Osteoblast (primary cell): ENCODE measurements at places on chromosomes 12 and 14. TPM values are rescaled to one million over a fixed set of nuclear protein-coding genes. Genes with fewer than 3 reads are reported as not detected.

DNA sequence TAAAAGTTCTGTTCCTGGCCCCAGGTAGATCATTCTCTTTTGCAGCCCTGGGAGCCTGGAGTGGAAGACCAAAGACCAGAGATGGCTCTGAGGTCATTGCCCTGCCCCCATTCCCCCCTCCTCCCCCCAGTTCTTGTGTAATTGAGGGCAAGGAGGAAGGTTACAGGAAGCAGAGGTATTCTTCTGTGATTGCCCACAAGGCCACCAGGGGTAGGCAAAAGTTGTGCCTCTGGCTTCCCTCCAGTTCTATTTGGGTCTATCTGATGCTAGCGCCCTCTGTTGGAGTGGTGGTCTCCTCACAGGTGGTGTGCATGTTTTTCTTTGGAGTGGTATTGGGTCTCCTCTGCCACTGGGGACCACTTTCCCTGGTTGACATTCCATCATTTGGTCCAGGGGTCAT lies 41.2 kb upstream of the CRY1 start:
- no peak for DNase-seq

- no peak for DNase-seq
These were observed at the start of gene BCL2L14 for GRCh38 chr12:12070674-12071656. Gene BCL2L14 (plus strand): TSS chr12:12070939. CDS start chr12:12079306, 8,367 bp downstream.

GRCh38 chr14:100442036-100442435 lies 118.9 kb downstream of the SLC25A47 start:
- no peak for DNase-seq

GRCh38 chr14:35123388-35123703 lies 994 bp downstream of the PRORP start:
- DNase-seq = no peak

GRCh38 chr14:77092676-77093075 lies 5.4 kb upstream of the CIPC start:
- DNase-seq = peak; percentile 39

DNA sequence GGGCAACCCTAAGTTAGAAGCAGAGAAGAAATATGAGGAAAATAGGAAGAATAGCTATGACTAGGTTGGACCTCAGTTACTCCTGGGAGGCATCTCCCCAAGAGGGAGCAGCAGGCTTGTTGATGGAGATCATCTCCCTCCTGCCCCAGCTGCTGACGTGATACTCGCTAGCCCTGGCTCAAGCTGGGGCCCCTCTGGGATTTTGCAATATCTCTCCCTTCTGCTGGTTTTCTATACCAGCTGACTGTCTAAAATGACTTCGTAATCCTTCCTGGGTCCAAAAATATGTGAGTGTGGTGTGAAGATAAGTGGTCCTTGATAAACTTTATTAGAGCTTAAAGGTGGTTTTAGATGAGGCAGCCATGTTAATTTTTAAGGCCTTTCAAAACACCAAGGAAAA lies 4.5 kb upstream of the HECTD4 start:
- DNase-seq = peak; percentile 76

- peak; percentile 73 for DNase-seq
These were observed 784 bp downstream of the PSMA6 start for GRCh38 chr14:35292770-35293561.

GRCh38 chr14:103144085-103144484 lies 20.8 kb downstream of the TNFAIP2 start:
- DNase-seq = no peak

GRCh38 chr14:60645126-60645741 lies 4.0 kb downstream of the SIX1 start:
- no peak for DNase-seq

DNA sequence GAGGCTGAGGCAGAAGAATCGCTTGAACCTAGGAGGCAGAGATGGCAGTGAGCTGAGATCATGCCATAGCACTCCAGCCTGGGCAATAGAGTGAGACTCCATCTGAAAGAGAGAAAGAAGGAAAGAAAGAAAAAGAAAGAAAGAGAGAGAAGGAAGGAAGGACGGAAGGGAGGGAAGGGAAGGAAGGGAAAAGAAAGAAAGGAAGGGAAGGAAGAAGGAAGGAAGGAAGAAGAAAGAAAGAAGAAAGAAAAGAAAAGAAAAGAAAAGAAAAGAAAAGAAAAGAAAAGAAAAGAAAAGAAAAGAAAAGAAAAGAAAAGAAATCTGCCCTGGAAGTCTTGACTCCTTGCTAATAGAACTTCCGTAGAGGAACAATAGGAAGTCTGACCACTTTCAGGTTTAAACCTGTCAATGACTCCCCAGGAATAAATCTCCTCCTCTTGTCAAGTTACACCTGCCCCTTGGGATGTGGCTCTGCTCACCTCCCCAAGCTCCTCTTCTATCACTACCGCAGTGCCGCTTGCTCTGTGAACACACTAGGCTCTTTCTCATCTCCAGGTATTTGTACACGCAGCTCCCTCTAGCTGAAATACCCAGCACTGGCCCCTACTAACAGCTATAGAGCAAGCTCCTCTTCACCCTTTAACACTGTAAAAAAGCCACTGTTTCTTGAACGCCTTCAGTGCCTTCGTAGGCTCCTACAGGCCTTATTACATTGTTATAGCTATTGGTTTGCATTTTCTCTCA lies 773.1 kb upstream of the TBX3 start:
- DNase-seq = no peak

DNA sequence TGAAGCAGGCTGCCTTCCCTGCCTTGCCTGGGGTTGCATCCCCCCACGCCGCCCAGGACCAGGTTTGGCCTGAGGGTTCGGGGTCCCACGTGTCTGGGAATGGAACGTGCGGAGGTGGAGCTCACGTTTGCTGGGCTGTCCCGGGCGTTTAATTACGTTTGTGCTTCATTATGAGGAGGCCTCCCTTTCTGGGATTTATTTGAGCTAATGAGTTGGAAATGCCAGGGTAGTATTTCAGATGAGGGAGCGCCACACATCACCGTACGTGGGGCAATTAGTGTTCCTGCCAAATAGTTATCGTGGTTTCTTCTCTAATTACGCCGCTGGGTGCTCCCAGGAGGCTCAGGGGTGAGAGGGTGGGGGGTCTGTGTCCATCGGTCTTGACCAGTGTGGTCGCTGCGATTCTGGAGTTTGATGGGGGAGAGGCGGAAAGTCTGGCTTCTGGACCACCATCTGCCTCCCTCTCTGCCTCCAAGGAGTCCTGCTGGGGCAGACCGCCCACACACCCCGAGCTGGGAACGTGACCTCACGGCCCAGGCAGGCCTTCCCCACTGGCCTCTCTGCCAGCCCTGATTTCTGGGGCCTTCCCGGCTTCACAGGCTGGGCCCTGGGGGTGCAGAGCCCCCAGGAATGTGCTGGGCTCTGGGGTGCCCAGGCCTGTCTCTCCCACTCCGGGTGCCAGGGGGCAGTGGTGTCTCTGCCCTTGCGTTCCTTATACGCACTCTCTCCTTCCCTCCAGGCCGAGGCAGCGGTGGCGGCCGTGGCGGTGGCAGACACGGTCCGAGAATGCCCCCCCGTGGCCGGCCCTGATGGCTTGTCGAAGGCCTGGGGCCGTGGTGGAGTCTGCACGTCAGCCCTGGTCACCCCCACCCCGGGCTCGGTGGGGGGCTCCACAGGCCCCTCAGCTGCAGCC lies 18.9 kb downstream of the KIF26A start:
- no peak for DNase-seq

GRCh38 chr12:46267825-46268582 lies 839 bp downstream of the SLC38A1 start:
- peak; percentile 88 for DNase-seq

- no peak for DNase-seq
These were observed 16.4 kb upstream of the NUBPL start for GRCh38 chr14:31544816-31545215.

GRCh38 chr12:108316176-108317086 lies 22.7 kb downstream of the CMKLR1 start:
- no peak for DNase-seq

- peak; percentile 86 for DNase-seq
These were observed 57.2 kb upstream of the USP44 start for GRCh38 chr12:95608252-95609033.

DNA sequence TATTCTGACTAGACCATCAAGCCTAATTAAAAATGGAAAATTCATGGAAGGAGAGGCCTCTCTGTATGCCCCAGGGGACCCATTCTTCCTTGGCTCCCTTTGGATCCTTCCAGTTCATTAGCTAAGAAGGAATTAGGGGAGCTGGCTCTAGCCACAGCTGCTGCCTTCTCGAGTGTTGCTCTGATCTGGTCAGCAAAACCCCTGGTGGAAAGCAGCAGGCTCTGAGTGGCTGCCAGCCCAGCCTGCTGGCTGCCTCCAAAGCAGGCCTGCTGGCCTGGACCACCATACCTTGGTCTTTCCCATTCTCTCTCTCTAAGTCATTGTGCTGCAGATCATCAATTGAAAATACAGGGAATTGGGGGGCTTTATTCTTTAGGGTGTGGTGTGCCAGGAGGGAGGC lies 29.0 kb upstream of the AKAP6 start:
- DNase-seq = no peak

GRCh38 chr14:96252999-96253539 lies 2.9 kb upstream of the BDKRB1 start:
- DNase-seq = peak; percentile 93

DNA sequence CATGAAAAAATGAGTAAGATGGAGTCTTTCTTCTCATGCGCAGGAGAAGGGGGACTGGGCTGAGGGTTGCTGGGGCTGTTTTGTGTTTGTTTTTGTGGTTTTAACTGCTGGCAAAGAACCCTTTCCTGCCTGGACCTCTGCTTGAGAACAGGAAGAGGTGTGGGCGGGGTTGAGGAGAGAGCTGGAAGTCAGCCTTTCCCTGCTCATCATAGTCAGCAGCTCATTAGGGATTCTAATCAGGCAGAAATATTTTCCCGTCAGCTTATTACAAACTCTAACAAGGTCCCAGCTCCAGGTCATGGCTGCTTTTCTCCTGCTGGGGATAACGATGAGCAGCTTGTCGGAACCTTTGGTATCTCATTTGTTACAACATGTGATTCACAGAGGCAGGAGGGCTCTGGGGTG lies 185.0 kb upstream of the NRXN3 start:
- no peak for DNase-seq

DNA sequence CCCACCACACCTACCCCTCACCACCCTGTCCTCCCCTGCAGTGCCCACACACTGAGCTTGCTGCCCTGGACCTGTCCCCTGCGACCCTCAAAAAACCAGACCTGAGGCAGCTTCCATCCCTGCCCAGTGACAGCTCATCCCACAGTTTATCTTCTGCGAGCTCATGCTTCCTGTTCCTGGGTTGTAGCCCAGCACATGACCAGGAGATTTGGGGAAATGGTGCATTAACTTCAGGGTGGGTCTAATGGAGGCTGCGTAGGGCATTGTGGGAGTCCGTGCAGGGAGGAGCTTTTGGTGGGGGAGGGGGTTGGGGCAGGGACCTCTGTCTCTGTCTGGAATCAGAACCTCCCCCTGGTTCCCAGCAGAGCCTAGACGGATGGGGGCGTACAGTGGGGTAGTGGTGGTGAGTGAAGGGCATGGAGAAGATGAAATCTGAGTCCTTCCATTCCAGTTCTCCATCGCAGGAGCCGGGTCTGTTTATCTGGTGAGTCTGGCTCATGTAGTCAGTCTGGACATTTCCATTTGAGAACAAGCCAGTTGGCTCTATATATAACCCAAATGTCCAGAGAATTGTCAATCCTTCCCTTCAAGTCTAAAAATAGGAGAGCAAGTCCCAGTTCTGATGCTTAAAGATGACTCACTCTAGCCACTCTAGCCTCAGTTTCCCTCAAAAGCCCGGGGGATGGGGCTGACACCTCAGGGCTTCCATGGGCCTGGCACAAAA lies 270.9 kb downstream of the CACNA1C start:
- no peak for DNase-seq

DNA sequence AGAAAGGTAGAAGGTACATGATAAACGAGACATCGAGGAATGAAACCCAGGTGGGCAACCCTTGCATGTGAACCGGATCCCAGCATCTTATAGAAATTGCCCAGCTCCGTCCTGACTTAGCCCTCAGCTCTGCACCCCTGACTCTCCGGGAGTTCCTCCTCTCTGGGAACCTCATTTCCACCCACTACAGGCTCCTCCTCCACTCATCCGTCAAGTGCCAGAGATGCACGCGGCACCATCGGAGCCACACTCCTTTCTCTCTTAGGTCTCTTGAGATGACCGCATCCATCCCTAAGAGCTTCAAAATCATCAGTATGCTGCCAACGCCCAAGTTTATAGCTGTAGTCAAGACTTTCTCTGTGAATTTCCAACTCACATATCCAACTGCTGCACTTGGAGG lies 84.7 kb downstream of the TTC7B start:
- DNase-seq = no peak

DNA sequence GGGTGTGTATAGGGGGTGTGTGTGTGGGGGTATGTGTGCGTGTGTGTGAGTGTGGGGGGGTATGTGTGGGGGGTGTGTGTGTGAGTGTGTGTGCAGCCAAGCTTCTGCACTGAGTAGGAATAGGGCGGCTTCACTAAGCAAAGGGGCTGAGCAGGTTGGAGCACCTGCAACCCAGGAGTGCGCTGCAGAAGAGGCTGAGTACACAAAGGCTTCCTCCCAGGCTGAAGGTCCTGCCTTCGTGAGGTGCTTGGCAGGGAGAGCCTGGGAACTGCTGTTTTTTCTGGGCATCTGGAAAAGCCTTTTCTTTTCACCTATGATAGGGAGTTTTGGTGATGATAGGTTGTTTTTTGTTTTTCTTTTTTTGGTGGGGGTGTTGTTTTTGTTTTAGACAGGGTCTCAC lies 6.0 kb upstream of the NUDT14 start:
- DNase-seq = no peak

- peak; percentile 89 for DNase-seq
These were observed 44.0 kb downstream of the KICS2 start for GRCh38 chr12:64178122-64178521.

GRCh38 chr14:64515053-64515452 lies 10.5 kb downstream of the ZBTB1 start:
- no peak for DNase-seq

DNA sequence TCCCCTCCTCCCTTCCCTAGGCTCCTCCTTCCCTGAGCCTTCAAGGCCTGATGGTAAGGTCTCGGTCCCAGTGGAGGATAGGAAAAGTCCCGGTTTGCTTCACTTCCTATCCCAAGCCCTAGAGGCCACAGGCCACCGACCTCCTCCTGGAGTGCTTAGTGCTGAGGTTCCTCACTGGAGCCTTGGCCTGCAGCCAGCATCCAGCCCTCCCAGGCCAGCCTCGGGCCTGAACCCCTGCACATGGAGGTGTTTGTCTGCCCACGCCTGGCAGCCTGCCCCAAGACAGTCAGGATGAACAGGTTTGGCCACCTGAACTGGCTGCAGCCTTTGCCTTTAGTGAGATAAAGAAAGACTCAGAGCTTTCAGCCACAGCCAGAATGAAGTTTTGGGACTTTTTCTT lies 15.8 kb upstream of the KRT7 start:
- peak; percentile 39 for DNase-seq

- no peak for DNase-seq
These were observed 243.1 kb upstream of the FOXN3 start for GRCh38 chr14:89660166-89660565.

GRCh38 chr14:84483072-84483420 lies 1046.9 kb upstream of the FLRT2 start:
- no peak for DNase-seq

The TSPAN9 gene
- 12.1 and 13.0 TPM in 2 replicates for total RNA-seq

The HEATR5A gene
- 38.3 and 46.0 TPM in 2 replicates for total RNA-seq

The CCDC88C gene
- 0.29 and 0.36 TPM in 2 replicates for total RNA-seq

The IRAK3 gene
- 3.6 and 4.4 TPM in 2 replicates for total RNA-seq

The SRRM4 gene
- not detected in 2 replicates for total RNA-seq

The NDRG2 gene
- under 0.01 TPM in 1 of 2 replicates, not detected in the other for total RNA-seq

The MRPL52 gene
- total RNA-seq = 20.3 and 31.5 TPM in 2 replicates

The NACA gene
- 808 and 845 TPM in 2 replicates for total RNA-seq

The MYF6 gene
- total RNA-seq = not detected in 2 replicates

The KRT80 gene
- total RNA-seq = 0.59 and 0.72 TPM in 2 replicates

The SLCO1A2 gene
- not detected in 2 replicates for total RNA-seq

The ATP2B1 gene
- 89.3 and 99.9 TPM in 2 replicates for total RNA-seq
